ENCODE measurements at places on chromosomes 16 and 17.

GRCh38 chr17:41734139-41734948 is at the start of gene HAP1:
TSS of gene HAP1 (minus strand) at chr17:41734643. CDS start at chr17:41734634, 9 bp downstream.
- no peak for DNase-seq

DNA sequence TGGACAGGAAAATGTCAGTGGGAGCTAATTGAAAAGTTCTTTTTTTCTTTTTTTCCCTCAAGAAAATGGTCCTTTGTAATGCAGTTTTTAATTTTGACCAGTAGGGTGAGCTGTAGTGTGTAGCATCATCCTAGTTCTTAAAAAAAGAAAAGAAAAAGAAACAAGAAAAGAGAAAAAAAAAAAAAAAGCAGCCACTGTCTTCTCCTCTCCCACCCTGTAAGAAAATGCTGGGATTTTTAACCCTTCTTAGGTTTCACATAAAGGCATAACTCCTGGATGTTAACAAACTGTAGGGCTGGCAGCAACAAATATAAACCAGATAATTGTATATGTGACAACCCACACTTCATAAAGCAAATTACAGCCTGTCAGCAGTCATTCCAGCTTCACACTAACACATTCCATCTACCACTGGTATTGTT is 78.1 kb downstream of the SKAP1 start:
- DNase-seq: peak; percentile 45

DNA sequence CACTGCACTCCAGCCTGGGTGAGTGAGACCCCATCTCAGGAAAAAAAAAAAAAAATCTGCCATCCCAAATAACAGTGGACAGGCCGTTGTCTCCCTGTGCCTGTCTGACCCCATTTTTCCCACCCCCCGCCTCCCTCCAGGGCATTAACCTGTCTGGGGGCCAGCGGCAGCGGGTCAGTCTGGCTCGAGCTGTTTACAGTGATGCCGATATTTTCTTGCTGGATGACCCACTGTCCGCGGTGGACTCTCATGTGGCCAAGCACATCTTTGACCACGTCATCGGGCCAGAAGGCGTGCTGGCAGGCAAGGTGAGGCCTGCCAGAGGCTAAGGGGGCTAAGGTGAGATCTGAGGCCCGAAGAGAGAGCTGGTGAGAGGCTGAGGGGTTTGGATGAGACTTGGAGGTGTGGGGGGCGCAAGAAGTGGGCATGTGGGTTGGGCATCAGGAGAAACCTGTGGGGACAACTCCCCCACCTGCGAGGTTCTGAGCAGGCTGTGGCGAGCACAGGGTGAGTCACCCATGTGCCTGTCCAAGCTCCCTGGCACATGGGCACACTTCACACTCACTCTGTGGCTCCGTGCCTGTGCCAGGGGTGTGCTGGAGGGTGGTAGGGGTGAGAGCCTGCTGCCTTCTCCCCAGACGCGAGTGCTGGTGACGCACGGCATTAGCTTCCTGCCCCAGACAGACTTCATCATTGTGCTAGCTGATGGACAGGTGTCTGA is 34.7 kb downstream of the ANKRD40 start:
- DNase-seq: no peak

GRCh38 chr17:676060-676700 is 38.5 kb downstream of the VPS53 start:
- no peak for DNase-seq

- DNase-seq: no peak
Observed at GRCh38 chr17:55903028-55903690, 152.3 kb downstream of the PCTP start.

DNA sequence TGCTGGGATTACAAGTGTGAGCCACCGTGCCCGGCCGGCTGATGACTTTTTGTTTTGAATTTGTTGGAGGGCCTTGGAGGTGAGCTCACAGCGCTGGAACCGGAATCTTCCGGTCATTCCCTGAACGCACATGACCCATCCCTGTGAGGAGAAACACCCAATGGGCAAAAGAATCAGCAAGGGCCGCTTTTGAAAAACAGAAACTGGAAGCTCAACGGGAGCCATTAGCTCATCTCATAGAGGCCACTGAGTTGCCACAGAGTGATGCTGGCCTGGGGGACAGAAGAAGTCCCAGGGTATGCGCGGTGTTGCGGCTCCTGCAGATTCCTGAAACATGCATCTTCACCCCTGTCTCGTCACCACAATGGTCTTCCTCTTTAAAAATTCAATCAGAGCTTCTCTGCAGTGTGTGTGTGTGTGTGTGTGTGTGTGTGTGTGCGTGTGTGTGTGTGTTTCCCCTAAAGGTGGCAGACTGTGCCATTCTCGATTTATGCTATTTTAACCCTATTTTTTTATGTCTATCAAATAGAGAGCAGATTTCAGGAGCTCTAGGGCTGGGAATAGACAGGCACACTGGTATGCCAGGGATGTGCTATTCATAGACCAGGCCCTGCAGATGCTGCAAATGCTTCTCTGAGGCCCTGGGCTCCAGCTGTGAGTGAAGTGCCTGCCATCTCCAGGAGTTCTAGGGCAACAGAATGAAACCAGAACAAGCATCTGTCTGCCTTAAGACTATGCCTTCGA is 68.3 kb downstream of the MARCHF10 start:
- no peak for DNase-seq

GRCh38 chr17:78322858-78323455 is 36.9 kb downstream of the SOCS3 start:
- no peak for DNase-seq

DNA sequence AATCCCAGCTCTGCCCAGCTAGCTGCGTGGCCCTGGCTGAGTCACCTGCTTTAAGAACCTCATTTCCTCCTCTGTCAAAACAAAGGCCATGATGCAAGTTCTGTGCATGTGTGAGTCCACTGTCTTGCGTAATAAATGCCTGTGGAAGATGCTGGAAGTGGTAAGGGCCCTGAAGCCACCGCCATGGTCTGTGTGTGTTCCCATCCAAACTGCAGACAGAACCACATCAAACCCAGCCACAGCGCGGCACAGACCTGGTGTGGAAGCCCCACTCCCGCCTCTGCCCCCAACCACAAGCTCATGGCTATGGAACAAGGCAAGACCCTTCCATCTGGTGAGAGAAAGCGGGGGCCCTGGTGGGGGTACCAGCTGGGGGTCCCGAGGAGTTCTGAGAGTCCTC is 26.0 kb downstream of the NECAB2 start:
- peak; percentile 60 for DNase-seq

GRCh38 chr17:60039114-60039846 is 39.4 kb downstream of the HEATR6 start:
- no peak for DNase-seq

- no peak for DNase-seq
Observed at GRCh38 chr17:45322168-45322567, 5.3 kb upstream of the MAP3K14 start.

DNA sequence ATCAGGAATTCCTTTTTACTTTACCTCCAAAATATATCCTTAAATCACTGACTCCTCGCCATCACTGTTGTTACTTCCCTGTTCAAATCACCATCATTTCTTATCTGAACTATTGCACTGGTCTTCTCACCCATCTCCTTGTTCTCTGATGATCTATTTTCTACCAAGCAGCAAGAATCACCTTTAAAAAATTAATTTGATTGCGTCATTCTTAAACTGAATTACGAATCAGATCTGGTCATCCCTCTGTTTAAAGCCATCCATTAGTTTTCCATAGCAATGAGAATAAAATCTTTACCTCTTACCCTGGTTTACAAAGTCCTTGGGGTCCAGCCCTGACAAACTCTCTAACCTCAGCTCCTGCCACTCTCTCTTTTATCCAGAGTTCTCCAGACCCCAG is 14.6 kb downstream of the PCTP start:
- DNase-seq: no peak

DNA sequence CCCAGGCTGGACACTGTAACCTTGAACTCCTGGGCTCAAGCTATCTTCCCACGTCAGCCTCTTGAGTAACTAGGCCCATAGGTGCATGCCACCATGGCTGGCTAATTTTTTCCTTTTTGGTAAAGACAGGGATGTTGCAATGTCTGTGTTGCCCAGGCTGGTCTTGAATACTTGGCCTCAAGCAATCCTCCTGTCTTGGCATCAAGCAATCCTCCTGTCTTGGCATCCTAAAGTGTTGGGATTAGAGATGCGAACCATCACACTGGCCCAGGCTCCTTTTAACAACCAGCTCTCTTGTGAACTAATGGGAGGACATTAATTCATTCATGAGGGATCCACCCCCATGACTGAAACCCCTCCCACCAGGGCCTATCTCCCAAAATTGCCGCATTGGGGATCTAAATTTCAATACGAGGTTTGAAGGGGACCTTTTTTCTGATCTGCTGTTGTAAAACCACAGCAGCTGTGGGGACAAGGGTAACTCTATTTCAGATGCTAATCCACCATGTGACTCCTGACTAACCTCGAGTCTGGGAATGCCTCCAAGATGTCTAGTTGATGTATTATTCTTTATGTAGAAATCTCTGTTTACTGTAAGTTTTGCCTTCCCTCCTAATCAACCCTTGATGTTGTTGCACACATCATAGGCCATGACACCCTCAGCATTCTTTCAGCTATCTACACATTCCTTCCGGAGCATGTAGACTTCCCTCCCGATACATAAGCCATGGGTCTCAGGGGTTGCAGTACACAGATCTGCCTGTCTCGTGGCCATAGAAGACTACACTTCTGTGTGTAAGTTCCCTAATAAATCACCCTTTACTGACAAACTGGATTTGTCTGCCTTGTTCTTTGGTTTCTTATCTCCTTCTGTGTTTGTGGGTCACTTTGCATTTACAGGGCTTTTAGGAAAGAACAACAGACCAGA is 37.6 kb downstream of the RNF112 start:
- DNase-seq: no peak

GRCh38 chr17:41339571-41340172 is 11.0 kb downstream of the KRT33A start:
- DNase-seq: no peak

GRCh38 chr16:65185241-65185778 is 63.4 kb upstream of the CDH11 start:
- DNase-seq: no peak

DNA sequence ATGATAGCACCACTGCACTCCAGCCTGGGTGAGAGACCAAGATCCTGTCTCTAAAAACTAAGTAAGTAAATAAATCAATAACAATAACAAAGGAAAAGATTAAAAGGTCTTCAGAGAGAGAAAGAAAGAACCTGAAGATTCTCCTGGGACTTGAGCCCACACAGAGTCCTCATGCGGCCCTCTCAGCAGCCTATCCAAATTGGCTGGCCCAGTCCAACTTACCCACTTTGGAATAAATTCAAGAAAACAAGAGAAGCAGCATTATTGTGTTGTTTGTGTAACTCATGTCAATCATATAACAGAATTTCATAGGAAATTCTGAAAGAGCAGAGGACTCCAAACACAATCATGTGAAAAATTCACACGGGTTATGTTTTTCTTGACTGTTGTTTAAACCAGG is 3.8 kb downstream of the SLX4 start:
- no peak for DNase-seq

DNA sequence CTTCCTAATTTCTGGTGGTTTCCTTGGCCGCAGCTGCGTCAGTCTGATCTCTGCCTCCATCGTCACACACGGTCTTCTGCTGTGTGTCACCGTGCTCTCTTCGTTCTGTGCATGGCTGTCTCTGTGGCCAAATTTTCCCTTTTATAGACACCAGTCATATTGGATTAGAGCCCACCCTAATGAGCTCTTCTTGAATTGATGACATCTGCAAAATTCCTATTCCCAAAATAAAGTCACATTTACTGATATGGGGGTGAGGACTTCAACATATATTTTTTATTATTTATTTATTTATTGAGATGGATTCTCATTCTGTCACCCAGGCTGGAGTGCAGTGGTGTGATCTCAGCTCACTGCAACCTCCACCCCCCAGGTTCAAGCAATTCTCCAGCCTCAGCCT is 38.4 kb downstream of the GINS3 start:
- DNase-seq: no peak

GRCh38 chr17:72852277-72852938 is 240.1 kb downstream of the SLC39A11 start:
- DNase-seq: no peak

DNA sequence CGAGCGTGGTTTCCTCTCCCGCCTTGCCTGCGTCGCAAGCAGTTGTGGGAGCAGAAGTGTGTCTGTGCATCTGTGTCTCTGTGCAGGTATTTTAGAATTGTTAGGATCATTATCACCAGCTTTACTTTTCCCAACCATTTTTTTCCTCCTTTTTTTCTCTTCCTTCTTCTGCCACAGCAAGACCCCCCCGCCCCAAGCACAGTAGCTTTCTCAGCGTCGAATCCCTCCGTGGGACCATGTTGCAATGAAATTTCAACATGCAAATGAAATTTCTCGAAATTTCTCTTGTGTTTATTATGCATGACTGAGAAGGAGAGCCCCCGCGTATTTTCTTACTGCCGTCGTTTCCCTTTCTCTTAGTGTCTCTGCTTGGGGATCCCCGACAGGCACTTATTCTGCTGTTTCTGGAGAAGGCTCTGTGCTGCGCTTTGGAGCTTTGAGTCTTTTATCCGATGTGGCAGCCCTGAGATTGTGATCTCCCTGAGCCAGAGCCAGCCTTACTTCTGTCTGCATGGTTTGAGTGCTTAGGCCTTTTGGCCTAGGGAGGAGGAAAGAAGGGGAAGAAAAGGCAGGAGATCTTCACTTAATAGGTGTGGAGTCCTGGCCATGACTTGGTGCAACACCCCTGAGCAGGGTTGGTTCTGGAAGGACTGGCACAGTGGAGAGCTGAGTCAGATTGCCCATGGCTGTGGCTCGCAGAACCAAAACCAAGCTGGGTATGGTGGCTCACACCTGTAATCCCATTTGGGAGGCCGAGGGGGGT is 5.0 kb downstream of the ARMC7 start:
- DNase-seq: no peak

DNA sequence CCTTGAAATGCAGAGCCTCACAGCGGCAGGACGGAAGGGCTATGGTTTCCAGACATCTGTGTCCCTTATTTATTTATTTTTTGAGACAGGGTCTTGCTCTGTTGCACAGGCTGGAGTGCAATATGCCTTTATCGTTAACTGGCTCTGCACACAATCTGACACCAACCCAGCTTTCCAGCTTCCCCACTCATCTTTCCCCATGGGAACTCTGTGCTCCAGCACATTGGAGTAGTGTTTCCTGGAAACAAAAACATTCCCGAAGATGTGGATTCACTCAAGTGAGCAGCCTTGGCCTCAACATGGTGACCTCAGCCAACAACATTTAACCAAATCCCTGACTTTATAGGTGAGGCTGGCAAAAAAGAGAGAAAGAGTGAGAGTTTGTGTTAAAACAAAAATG is 307.1 kb downstream of the TMEM114 start:
- no peak for DNase-seq

GRCh38 chr16:6229186-6229585 is 1103.5 kb upstream of the RBFOX1 start:
- no peak for DNase-seq

- no peak for DNase-seq
Observed at GRCh38 chr17:79107499-79108231, 33.0 kb downstream of the ENGASE start.
